Endothelial cell (in vitro differentiated cells): ENCODE measurements at places on chromosomes 1 and 21.

DNA sequence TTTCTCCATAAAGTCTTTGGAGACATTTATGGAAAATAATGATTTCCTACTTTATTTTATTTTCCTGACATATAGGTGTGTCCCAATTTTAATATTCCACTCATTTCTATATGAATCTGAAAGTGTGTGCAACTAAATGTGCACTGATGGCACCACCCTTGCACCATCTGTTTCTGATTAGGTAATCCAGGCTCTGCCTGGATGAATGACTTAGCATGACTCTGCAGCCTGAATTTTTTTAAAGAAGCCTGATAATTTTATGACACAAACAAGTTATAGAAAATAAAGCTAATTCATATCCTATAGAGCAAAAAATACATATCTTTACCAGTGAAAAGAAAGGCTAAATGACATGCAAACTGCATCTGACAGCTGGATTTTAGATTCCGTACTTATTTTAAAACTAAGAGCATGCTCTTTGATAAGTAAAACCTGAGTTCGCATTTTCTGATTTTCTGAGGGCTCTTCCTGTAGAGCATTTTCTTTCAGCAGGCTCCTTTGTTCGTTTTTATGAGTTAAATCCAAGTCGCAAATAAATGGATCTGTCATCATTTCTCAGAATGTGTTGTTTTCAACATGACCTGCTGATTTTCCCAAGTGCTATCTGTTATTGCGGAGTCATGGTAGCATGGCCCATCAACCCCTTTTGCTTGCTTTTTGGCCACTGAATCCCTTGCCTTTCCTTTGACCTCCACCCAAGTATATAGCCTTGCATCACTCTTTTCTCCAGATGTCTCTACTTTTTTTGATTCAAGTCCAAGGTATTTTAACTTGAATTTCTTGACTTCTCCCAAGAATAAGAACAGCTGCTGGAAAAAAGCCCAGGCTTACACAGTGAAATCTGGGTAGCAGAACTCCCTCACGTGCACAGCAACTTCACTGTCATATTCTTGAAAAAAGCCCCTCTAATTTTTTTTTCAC lies 52.8 kb upstream of the LYPLAL1 start:
- DNase-seq, result no peak

DNA sequence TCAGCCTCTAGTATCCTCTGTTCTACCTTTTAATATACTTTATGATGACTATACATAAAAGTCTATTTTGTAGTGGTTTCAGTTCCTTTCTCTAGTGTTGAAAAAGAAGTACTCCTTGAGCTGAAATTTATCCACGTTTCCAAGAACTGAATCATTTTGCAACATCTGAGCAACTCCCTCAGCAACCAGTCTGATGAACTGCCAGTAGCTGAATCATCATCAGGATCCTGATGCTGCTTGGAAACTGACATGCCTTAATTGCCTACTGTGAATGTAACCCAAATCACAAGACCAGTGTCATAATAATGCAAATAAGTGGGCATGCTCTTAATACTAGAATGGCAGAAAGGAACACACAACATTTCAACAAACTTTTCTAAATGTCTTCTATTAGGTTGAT lies 103.3 kb downstream of the CYYR1 start:
- DNase-seq, result no peak

DNA sequence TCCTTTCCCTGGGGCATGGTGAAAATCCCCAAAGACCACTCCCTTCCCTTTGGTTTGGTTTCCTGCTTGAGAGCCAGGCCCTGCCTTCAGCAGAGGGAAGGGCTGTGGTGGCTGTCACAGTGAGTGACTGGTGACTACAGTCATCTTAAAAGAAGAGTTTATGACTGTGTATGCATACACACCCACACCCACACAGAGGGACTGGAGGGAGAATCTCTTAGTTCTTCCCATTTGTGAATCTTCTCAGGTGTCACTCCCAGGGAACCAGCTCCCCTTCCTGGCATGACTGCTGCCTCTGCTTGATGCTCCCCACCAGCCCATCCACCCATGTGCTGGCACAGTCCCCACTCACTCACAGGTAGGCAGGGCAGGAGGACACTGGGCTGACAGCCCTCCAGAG lies 3.9 kb upstream of the KCNA2 start:
- no peak for DNase-seq

- DNase-seq, result no peak
Measured at GRCh38 chr1:241592273-241592958, 47.8 kb downstream of the CHML start.

- DNase-seq, result peak; percentile 93
Measured at GRCh38 chr1:204806943-204807687, 63.5 kb upstream of the NFASC start.
